ENCODE measurements at places on chromosomes 4 and X.
A peak's percentile ranks its signal among the peaks of the same experiment; 100 is the strongest.

DNA sequence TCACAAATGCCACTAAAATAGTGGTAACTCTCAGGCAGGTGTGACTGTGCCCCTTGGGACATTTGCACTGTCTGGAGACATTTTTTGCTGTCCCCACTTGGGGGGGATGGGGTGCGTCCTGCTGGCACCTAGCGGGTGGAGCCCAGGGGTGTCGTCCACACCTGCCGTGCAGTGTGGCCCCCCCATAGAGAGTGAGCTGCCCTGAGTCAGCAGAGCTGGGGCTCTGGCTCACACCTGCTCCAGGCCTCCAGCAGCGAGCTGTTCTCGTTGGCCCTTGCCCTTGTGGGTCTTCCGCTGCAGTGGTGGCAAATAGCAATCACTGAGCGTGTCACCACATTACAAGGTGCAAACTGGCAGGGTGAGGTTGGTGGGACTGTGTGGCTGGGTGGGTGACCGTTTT, 64.6 kb downstream of the CLDN34 start:
- no peak for DNase-seq

DNA sequence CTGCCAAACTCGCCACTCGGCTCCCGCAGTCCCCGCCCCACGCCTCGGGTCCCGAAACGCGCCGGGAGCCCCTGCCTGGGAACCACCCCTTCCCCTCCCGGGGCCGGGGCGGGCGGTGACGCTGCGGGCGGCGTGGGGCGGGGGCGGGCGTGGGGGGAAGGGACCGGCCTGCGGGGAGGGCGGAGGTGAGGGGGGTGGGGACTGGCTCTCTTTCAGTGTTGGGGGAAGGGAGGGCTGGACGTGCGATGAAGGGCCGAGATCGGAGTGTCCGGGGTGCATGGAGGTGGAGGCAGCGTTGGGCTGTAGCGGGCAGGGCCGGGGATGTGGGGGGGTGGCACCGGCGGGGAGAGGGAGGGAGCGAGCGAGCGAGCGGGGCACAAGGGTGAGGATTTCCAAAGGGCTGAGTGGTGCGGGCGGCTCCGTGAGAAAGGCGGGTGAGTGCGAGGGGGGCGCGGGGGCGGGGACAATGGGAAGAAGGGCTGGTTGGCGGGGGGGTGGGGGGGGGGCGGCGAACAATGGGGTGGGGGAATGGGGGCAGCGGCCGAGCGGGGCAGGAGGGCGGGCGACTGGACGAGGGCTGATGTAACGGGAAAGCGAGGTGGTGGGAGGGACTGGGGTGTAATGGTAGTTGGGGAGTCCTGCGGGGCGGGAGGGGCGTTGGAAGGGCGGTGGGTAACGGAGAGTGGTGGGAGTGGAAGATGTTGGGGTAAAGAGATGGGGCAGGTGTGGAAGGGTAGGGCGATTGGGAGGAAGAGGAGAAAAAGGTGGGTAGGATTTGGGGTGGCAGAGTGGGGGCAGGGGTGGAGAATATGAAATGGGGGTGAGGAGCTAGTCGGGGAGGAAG, 578 bp downstream of the DCUN1D4 start:
- DNase-seq, result peak; percentile 29

GRCh38 chr4:131613086-131613823, 1535.8 kb upstream of the PCDH10 start:
- DNase-seq, result no peak

- peak; percentile 9 for DNase-seq
Measured at GRCh38 chrX:17768997-17769396, 31.7 kb downstream of the SCML1 start.

DNA sequence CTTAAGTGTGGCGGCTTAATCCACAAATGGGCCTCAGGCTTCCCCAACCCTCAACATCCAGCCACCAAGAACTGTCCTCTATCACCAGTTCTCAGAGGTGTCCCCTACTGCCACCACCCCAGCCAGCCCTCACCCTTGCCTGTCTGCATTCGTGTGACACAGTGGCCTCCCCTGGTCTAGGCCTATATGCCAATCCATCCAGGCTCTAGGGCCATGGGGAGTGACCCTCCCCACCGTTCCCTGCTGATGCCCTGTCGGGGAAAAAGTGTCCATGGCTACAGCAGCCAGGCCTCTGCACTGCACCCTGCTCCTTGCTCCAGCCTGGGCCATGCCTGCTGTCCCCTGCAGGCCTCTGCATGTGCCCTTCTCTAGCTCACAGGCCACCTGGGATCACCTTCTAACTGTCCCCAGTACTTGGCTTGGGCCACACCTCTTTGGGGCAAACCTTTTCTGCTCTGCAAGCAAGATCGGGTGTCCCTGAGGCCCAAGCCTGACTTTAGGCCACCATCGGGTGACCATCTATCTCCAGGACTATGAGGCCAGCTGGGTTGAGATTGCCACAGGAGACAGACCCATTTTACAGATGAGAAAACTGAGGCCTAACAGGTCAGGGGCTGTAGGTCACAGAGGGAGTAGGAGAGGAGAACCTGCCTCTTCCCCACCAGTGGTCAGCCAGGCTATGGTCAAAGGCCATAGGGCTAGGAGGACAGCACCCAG, 75.8 kb downstream of the JAKMIP1 start:
- DNase-seq, result no peak

DNA sequence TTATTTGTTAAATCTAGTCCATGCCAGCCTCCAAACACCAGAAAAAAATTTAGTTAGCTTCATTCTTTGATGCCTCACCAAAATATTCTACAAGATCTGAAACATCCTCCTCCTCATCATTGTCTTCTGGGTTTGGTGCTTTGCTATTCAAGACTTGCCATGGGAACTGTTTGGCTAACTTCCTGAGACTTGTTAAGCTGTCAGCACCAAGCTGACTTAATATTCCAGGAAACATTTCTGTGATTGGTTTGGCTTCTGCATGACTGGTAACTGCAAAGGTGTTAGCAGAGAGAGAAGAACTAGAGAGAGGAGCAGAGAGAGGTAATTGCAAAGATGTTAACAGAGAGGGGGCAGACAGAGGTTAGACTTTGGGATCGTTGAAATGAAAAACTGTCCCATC, 101.3 kb downstream of the PALLD start:
- no peak for DNase-seq

GRCh38 chr4:159117564-159117963, 14.7 kb downstream of the RAPGEF2 start:
- DNase-seq, result no peak

DNA sequence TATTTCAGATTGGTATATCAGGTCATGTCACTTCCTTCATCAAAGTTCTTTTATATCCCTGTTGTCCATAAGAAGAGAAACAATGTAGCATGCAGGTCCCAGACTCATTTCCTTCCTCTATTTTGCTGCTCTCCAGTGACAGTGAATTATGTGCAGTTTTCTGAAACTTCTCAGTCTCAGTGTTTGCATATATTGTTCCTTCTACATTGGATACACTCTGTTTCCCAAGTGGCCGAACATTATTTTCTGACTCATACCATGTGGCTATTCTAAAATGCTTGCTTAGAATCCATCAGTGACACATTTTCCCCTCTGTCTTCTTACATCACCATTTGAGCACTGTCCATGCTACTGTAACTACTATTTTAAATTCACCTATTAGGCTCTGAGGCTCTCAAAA, 305.7 kb downstream of the PDHA2 start:
- DNase-seq, result no peak

GRCh38 chr4:86326400-86326799, 33.5 kb downstream of the MAPK10 start:
- DNase-seq, result peak; percentile 41

DNA sequence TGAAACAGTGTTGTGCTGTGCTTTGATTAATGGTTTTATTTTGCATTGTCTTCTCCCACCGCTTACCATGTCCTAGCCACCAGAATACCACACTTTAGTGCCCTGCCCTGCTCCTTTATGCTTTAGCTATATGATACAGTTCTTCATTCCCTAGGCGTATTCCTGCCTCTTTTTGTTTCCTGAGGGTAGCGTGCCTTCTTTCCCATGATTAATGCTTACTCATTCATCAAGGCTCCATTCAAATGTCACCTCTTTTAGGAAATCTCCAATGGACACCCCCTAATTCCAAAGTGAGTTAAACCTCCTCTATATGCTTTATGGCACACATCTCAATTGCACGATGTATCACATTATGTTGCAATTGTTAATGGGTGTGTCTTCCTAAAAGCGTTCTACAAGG, 46.3 kb downstream of the SPANXD start:
- DNase-seq, result no peak

GRCh38 chrX:54213603-54214002, 30.5 kb upstream of the FAM120C start:
- DNase-seq, result no peak

GRCh38 chr4:168908093-168908492, 102.0 kb downstream of the CBR4 start:
- DNase-seq, result no peak

GRCh38 chrX:115650916-115651315, 89.9 kb downstream of the PLS3 start:
- peak; percentile 20 for DNase-seq

DNA sequence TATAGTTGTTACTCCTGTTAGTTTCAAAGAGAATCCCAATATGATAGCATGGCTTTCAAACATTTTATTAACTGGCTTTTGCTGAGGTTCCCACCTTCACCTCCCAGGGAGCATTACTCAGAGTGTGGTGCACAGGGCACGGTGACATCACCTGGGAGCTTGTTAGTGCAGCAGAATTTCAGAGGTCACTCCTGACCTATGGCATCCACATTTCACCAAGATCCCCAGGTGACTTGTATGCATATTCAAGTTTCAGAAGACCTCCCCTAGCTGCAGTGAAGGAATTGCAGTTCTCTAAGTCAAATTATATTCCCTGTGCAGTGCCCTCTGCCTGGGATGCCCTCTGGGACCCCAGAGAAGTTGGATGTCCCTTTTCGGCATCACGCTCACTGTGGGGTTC, 29.7 kb upstream of the LNX1 start:
- DNase-seq, result no peak

GRCh38 chrX:139766545-139766983, 58.6 kb upstream of the MCF2 start:
- no peak for DNase-seq

DNA sequence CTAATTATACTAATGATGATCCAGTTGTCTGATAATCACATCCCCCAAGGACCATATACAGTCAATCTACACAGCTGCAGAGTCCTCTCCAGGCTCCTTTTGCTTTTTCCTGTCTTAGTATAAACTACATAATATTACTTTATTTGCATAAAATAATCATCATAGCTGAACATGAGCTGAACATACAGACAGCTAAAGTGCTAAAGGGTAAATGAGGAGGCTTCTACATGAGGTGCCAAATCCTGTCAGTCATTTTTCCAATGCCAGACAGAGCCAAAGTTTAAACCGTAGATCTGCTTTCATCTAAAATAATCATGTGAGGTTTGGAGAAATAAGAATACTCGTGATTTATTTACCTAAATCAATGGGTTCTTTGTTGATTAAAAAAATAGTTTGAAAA, 1530.1 kb upstream of the PABPC4L start:
- no peak for DNase-seq

GRCh38 chrX:69503782-69504625, at the start of gene NALF2:
TSS of gene NALF2 (plus strand) at chrX:69504326. CDS start at chrX:69505283, 957 bp downstream.
- peak; percentile 36 for DNase-seq

DNA sequence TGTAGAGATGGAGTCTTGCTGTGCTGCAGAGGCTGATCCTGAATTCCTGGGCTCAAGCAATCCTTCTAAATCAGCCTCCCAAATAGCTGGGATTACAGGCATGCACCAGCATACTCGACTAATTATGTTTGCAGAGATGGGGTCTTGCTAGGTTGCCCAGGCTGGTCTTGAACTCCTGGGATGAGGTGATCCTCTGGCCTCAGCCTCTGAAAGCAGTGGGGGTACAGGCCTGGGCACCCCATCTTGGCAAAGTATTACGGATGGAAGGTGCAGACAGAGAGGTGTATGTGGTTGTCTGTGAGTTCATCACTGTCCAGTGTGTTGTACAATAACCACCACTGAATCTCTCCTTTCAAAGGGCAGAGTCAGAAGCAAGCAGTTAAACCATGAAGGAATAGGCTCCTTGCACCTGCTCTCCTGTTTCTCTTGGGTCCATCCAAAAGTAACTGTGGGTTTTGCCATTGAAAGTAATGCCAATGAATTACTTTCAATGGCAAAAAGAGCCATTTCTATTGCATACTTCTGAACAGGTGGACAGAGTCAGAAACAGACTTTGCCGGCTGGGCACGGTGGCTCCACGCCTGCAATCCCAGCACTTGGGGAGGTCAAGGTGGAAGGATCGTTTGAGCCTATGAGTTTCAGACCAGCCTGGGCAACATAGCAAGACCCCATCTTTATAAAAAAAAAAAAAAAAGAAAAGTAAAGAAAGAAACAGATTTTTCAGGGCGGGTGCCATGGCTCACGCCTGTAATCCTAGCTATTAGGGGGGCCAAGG, 7.0 kb upstream of the AKAP17A start:
- no peak for DNase-seq

- no peak for DNase-seq
Measured at GRCh38 chrX:110462957-110463356, 104.3 kb downstream of the RTL9 start.

DNA sequence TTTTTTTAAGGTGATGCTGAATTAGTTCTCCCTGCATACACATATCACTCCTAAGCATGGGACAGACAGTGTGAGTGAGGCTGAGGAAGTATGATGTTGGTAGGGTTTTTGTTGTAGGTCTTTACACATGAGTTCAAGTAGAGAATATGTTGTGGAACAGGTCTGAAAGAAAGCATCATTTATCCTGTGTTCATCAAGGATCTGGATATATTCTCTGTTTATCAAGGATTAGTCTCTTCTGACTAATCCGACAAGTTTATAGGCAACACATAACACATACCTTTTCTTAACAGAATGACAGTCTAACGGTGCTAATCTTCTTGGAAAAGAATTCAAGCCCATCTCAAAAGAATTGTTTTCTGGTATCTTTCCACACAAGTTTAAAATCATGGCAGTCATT, 10.5 kb downstream of the SLIT2 start:
- no peak for DNase-seq

DNA sequence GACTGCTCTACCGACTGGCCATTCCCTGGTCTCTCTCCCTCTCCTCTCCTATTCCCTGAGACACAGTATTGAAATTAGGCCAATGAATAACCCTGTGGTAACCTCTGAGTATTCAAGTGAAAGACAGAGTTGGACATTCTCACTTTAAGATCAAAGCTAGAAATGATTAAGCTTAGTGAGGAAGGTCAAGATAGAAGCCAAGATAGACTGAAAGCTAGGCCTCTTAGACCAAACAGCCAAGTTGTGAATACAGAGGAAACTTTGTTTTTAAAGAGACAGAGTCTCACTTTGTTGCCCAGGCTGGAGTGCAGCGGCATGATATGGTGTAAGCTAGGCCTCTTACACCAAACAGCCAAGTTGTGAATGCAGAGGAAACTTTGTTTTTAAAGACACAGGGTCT, 64.6 kb downstream of the KDM6A start:
- DNase-seq, result no peak

- no peak for DNase-seq
Measured at GRCh38 chr4:179597301-179597700, 2155.1 kb upstream of the AGA start.

Measured in spinal cord (tissue), 10 donors.